ENCODE measurements at places on chromosomes 3 and 15. TPM values are rescaled to one million over a fixed set of nuclear protein-coding genes. Genes with fewer than 3 reads are reported as not detected.

- DNase-seq, result no peak
Observed at GRCh38 chr15:84987949-84988624, 6.4 kb downstream of the PDE8A start.

GRCh38 chr3:197125636-197126035 lies 96.0 kb upstream of the MELTF start:
- peak; percentile 14 for DNase-seq

GRCh38 chr15:73226093-73226814 lies 142.5 kb downstream of the HCN4 start:
- no peak for DNase-seq

DNA sequence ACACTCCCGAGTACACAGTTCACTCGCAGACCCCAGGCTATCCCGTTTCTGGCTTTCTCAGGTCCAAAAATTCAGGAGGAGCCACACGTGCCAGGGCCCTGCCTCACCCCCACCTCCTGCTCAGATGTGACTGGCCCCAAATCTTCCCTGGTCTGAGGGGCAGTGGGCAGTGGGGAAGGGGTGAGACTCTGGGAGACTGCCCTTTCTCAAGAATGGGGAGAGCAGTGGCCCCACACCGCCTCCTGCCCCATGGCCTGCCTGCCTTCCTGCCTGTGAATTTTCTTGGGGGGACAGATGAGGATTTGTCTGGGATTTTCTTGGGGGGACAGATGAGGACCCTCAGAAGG lies 174.6 kb downstream of the MEGF11 start:
- DNase-seq, result no peak

DNA sequence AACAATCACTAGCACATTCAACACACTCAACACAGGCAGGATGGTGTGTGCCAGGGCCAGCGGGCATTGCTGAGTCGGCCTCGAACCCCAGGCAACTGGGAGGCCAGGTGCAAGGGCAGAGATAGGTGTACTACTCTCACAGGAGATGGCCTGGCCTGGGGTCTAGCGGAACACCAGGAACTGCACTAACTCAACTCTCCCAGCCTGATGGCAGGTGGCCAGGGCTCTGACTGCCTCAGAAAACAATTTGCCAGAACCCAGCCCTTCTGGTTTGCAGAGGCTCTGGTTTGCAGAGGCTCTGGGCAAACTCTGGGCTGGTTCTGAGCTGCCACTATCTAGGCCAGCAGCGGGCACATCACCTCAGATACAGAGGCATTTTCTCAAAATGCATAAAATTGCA lies 229.2 kb upstream of the CHRNA7 start:
- DNase-seq, result no peak

- no peak for DNase-seq
Observed at GRCh38 chr3:97432914-97433313, 331.6 kb upstream of the ARL6 start.

CCDC50 gene
- total RNA-seq, result 15.4 TPM

VWA5B2 gene
- total RNA-seq, result not detected

DNA sequence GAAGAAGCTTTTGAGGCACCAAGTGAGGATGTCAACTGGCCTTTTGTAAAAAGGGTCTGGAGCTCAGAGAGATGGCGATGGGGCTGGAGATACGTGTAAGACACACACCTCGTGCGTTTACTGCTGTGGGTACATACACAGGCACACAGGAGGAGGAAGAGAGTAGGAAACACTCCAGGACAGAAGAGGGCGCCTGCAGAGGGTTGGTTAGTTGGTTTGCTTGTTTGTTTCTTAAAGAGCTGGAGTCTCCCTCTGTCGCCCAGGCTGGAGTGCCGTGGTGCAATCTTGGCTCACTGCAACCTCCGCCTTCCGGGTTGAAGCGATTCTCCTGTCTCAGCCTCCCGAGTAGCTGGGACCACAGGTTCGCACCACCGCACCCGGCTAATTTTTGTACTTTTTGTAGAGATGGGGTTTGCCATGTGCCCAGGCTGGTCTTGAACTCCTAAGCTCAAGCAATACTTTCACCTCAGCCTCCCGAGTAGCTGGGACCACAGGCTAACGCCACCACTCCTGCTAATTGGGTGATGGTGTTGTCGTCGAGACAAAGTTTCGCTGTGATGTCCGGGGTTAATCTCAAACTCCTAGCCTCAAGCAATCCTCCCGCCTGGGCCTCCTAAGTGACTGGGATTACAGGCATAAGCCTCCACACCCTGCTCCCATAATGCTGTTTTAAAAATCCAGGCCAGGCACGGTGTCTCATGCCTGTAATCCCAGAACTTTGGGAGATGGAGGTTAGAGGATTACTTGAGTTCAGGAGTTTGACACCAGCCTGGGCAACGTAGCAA lies 1.3 kb upstream of the PRR20G start:
- DNase-seq, result peak; percentile 33

- peak; percentile 82 for DNase-seq
Observed at GRCh38 chr15:69058830-69059556, 44.5 kb downstream of the NOX5 start.

GRCh38 chr15:45156744-45157455 lies 27.1 kb downstream of the DUOX1 start:
- DNase-seq, result peak; percentile 29

DNA sequence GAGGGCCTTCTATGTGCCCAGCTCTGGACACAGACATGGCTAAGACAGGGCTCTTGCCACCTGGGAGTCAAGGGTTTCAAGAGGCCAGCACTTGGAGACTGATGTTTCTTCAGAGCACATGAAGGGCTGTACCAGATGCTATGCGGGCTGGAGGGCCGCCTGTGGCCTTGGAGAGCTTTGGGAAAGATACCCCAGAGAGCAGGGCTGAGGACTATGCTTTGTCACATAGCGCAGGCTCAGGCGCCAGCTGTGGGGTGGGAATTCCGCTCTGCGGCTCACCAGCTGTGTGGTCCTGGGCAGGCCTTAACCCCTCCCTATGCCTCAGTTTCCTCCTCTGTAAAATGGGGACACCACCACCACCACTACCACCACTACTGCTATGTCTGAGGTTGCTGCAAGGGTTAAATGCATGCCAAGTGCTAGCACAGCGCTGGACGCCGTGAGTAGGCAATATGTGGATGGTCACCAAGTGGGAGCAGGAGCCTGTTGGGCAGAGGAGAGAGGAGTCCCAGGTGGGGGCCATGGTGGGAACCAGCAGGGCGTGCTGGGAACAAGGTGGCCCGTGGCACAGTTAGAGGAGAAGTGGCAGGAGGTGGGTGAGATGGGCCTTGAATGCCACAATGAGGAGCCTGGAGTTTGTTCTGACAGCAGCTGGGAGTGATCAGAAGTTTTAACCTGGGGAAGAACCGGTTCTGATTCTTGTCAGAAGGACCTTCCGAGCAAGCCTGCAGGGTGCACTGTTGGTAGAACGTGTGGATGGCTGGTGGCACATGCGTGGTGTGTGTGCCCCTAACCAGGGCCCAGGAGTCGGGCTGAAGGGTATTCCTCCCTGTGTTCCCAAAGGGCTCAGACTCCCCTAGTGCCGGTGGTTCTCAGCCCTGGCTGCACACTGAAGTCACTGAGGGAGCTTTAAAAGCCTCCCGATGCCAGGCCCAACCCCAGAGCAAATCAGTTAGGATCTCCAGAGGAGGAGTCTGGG lies 41.7 kb downstream of the FEM1B start:
- DNase-seq, result no peak

DNA sequence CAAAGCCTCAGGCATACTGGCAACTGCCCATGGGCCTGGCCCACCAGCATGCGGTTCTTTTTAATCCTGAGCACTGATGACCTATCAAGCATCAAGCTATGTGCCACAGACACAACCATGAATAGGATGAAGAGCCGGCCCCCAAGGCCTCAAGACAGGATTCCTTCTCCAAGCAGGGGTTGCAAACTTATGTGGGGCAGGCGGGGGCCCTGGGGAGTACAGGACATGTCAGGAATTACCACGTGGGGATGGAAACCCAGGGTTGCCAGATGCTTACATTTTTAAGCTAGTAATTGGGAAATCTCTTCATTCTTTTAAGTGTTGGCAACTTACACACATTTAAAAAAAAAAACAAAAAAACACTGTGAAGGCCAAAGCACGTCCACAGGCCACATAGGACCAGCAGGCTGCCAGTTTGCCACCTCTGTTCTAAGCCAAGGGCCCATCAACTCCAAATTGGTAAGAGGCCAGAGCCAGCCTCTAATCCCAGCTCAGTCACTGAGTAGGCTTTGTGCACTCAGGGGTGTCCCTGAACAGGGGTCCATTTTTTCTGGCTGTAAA lies 32.8 kb downstream of the BDH1 start:
- DNase-seq, result no peak

GOLIM4 gene
- total RNA-seq, result 1.4 TPM

DNA sequence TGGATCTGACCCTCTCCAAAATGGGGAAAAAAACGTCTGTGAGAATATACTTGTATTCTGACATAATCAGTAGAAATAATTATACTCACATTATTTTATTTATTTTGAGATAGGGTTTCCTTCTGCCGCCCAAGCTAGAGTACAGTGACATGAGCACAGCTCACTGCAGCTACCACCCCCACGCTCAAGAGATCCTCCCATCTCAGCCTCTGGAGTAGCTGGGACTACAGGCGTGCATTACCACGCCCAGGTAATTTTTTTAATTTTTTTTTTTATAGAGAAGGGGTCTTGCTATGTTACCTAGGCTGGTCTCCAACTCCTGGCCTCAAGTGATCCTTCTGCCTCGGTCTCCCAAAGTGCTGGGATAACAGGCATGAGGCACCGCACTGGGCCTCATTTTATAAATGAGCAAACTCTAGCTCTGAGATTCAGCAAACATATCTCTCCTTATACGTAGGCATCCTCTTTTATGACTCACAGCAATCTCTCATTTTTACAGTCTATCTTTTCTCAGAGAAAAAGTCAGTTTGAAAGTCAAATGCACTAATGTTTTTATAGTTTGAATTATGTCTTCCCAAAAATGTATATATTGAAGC lies 989 bp upstream of the VGLL3 start:
- no peak for DNase-seq

- DNase-seq, result no peak
Observed at GRCh38 chr15:49185473-49185872, 15.4 kb downstream of the GALK2 start.

GRCh38 chr3:139099968-139100817 lies 55.5 kb upstream of the PRR23C start:
- no peak for DNase-seq

DUOXA1 gene
- 0.36 TPM for total RNA-seq

MINAR1 gene
- total RNA-seq, result 0.31 TPM

GRCh38 chr15:90610190-90610589 lies 80.5 kb downstream of the CRTC3 start:
- no peak for DNase-seq

TXNRD3 gene
- total RNA-seq, result 1.3 TPM

- DNase-seq, result no peak
Observed at GRCh38 chr3:129304962-129305222, 26.2 kb downstream of the HMCES start.

CLRN1 gene
- total RNA-seq, result not detected

GRCh38 chr15:70632491-70633102 lies 130.8 kb downstream of the UACA start:
- no peak for DNase-seq
